Activated T-cell treated with anti-CD3 and anti-CD28 coated beads, Interleukin-2, amount 50 U/mL, for 24 hours (primary cell): ENCODE measurements at places on chromosomes 3 and 15.
A peak's percentile ranks its signal among the peaks of the same experiment; 100 is the strongest.

GRCh38 chr3:60514866-60515265, 736.4 kb downstream of the FHIT start:
- H3K36me3 ChIP-seq: no peaks in the 10 kb centered on the region
- H3K27me3 ChIP-seq: no peaks in the 10 kb centered on the region
- no peak for DNase-seq
- no peak overlapping the region for H3K27ac ChIP-seq
- H3K4me1 ChIP-seq: no peaks in the 10 kb centered on the region

GRCh38 chr15:38414357-38414756, 39.6 kb upstream of the FAM98B start:
- H3K4me1 ChIP-seq: no peaks in the 10 kb centered on the region
- no peaks in the 10 kb centered on the region for H3K36me3 ChIP-seq
- H3K4me3 ChIP-seq: no peak overlapping the region
- DNase-seq: no peak
- H3K27ac ChIP-seq: no peak overlapping the region

DNA sequence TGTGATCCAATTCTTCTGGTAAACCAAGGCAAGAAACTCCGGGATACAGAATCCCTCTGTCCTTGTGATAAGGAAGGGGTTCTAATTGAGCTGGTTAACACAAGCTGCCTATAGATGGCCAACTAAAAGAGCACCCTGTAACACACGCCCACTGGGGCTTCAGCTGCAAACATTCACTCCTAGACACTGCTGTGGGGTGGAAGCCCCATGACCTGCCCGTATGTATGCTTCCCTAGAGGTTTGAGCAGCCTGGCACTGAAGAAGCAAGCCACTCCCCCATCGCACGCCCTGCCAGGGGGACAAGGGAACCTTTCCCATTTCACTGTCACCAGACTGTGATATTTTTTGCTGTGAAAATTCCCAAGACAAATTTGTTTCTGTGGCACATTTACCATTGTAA, 516.9 kb upstream of the GOLIM4 start:
- H3K4me1 ChIP-seq: no peaks in the 10 kb centered on the region
- no peaks in the 10 kb centered on the region for H3K27me3 ChIP-seq
- no peak for DNase-seq
- no peaks in the 10 kb centered on the region for H3K36me3 ChIP-seq
- H3K4me3 ChIP-seq: no peak overlapping the region
- no peak overlapping the region for H3K27ac ChIP-seq

DNA sequence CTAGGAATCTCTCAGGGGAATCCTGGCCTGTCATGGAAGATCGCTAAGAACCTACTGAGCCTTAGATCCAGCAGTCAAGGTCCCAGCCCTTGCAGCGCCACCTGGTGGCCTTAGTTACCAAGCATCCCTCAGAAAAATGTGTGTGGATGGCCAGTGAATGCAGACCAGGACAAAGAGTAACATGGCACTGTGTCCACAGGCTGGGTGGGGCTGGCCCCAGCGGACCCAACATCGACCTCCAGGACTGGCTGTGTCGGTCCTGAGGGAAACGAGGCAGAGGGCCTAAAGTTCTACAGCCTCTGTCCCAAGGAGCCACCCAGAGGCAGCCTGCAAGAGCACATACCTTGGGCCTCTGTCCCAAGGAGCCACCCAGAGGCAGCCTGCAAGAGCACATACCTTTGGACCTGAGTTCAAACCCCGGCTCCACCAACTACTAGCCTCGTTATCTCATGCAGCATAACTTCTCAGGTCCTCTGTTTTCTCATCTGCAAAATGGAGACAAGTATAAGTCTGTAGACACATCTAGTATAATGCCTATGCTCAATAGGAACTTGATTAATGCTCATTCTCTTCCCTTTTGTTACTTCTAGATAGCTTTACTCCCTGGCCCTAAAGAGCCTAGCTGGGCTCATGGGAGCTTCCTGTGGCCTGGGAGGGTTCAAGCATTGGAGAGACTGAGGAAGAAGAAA, 57.5 kb upstream of the HERC1 start:
- H3K27me3 ChIP-seq: no peaks in the 10 kb centered on the region
- H3K4me1 ChIP-seq: peaks cover 52% of the 10 kb centered on the region
- no peak overlapping the region for H3K27ac ChIP-seq
- peak; percentile 85 for DNase-seq
- no peak overlapping the region for H3K4me3 ChIP-seq

- H3K4me3 ChIP-seq: no peak overlapping the region
- no peaks in the 10 kb centered on the region for H3K4me1 ChIP-seq
Measured at GRCh38 chr3:159045279-159045885, 243.5 kb downstream of the MFSD1 start.

DNA sequence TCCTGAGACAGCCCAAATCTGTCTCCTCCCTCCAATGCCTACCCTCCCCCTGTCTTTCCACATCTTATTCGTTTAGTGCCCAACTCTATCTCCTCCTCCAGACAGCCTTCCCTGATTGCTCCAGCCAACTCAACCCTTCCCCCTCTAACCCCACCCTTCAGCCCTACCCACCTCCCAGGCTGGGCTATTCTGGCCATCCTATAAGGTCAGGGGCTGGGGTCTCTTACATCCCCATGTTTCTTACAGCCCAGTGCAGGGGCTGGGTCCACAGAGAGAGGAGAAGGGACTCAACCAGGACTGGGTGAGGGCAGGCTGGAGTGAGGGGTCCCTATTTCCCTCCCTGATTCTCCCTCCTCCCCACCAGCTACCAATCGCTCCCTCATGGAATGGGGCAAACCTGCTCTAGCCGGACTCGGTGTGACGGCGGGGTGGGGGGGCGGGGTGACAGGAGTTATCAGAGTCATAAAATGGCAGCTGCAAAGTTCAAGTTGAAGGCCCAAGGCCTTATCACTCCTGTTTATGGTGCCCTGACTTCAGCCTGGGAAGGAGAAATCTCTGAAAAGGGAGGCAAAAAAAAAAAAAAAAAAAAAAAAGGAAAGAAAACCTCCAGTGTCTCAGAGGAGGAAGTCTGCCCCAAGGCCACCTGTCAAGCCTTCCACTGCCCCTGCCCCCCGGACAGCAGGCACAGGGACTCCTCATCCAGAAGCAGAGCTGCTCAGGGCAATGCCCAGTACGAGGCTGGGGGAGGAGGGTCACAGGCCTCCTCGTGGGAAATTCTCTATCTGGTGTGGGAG, 2.1 kb downstream of the VIPR1 start:
- no peaks in the 10 kb centered on the region for H3K36me3 ChIP-seq
- H3K4me3 ChIP-seq: no peak overlapping the region
- H3K27ac ChIP-seq: no peak overlapping the region
- peaks cover 50% of the 10 kb centered on the region for H3K4me1 ChIP-seq
- peak; percentile 27 for DNase-seq
- peaks cover 20% of the 10 kb centered on the region for H3K27me3 ChIP-seq

DNA sequence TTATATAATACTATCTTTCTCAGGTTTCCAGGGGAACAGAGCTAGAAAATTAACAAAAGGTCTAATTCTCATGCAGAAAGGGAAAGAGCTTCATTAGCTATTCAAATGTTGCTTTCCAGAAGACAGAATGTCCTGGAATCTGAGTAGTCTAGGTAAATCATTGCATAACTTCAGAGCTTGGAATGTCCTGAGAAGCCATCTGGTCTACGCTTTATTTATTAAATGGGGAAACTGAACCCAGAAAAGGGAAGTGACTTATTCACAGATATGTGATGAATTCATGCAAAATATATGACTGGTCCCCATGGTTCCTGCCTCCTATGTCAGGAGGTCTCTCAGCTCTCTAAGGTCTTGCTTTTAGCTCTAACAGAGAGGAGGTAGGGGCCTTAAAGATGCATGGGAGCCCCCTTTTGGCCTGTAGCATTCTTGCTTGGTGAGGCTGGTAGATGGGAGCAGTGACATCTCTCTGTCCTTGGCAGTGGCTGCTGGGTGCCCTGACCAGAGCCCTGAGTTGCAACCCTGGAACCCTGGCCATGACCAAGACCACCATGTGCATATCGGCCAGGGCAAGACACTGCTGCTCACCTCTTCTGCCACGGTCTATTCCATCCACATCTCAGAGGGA, 99.2 kb downstream of the CEMIP start:
- H3K27me3 ChIP-seq: peaks cover 12% of the 10 kb centered on the region
- H3K4me3 ChIP-seq: no peak overlapping the region
- no peak overlapping the region for H3K27ac ChIP-seq
- no peak for DNase-seq

DNA sequence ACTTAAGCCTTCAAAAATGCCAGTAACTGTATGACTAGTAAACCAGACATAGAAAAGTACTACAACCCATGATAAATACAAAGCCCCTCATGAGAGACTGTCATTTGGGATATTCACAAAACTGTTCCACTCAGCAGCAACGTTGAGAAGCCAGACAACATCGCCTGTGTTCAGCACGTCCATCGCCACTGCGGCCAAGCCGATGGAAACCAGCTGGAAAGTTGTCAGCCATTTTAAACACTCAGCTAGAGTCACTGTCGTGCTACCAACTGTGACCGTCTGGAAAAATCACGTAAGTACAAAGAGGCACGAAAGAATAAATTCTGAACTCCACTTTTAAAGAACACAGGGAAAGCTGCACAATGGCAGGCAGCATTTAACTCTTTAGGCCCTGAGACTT, 340.7 kb upstream of the WNT5A start:
- no peaks in the 10 kb centered on the region for H3K36me3 ChIP-seq
- no peak for DNase-seq
- H3K27me3 ChIP-seq: no peaks in the 10 kb centered on the region
- H3K4me1 ChIP-seq: no peaks in the 10 kb centered on the region
- no peak overlapping the region for H3K4me3 ChIP-seq

DNA sequence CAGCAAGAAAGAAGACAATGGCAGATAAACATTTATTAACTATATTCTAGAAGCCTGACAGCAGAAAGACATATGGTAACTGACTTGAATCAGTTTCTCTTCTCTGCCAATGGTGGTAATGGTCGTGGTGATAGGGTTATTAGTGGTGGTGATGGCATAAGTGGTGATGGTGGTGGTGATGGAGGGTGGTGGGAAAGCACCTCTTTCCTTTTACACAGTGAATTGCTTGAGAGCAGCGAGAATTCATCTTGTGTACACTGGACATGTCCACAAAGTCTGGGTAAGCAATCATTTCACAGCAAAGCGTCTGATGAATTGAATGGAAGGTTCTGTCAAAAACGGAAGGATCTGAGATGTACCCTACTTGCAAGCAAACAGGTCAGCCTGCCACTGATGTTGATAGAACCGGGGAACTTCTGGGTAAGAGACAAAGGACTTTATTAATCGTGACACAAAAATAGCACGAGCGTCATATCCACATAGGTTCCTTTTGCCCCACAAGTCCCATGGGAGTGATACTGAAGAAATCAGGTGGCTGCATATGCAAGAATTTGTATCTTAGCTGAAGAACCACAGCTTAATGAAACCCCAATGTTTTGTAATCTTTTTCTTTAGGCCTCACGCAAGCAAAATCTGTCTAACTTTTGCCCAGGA, 23.5 kb upstream of the TBC1D5 start:
- H3K4me3 ChIP-seq: no peak overlapping the region
- no peak overlapping the region for H3K27ac ChIP-seq
- H3K4me1 ChIP-seq: no peaks in the 10 kb centered on the region
- H3K27me3 ChIP-seq: peaks cover 7% of the 10 kb centered on the region
- DNase-seq: no peak

- H3K27me3 ChIP-seq: no peaks in the 10 kb centered on the region
- H3K4me1 ChIP-seq: no peaks in the 10 kb centered on the region
- H3K4me3 ChIP-seq: no peak overlapping the region
- peaks cover 94% of the 10 kb centered on the region for H3K36me3 ChIP-seq
- H3K27ac ChIP-seq: no peak overlapping the region
Measured at GRCh38 chr3:122719273-122719921, 38.8 kb downstream of the PARP14 start.

- H3K4me3 ChIP-seq: no peak overlapping the region
- no peak for DNase-seq
- H3K36me3 ChIP-seq: no peaks in the 10 kb centered on the region
Measured at GRCh38 chr3:9037144-9037711, 74.0 kb upstream of the RAD18 start.

GRCh38 chr3:248864-249520, 52.4 kb downstream of the CHL1 start:
- H3K36me3 ChIP-seq: no peaks in the 10 kb centered on the region
- no peaks in the 10 kb centered on the region for H3K27me3 ChIP-seq
- H3K4me3 ChIP-seq: no peak overlapping the region
- H3K4me1 ChIP-seq: no peaks in the 10 kb centered on the region
- H3K27ac ChIP-seq: no peak overlapping the region

- no peak overlapping the region for H3K27ac ChIP-seq
- H3K4me3 ChIP-seq: no peak overlapping the region
- H3K4me1 ChIP-seq: peaks cover 17% of the 10 kb centered on the region
Measured at GRCh38 chr3:122088531-122088930, 33.4 kb downstream of the CD86 start.

DNA sequence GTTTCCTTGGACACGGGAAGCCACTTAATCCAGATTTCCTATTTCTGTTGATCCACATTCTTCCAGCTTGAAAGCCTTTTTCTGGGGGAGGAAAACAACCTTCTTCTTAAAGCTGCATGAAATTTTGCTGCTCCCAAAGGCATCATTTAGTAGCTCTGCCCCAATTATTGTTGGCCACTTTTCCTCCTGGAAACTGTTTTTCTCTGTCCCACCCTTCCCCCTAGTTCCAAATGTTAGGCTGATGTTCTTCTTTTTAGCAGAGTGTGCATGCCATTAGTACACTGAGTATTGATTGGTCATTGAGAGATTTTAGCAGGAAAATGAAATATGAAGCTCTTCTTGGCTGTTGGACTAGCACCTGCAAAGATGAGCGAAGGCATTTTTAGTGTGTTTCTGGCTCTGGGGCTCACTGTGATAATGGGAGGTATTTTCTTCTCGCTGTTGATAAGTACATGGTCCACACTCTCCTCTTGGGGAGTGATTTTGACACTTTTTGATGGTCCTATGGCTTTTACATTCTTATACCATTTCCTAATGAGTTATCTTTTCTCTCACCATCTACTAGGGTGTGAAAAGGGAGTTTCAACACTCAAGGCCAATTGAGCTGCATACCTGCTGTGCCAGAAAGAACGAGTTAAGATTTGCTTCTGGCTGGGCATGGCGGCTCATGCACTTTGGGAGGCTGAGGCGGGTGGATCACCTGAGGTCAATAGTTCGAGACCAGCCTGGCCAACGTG, 200.5 kb downstream of the PTPRG start:
- DNase-seq: no peak
- H3K27me3 ChIP-seq: no peaks in the 10 kb centered on the region
- no peak overlapping the region for H3K4me3 ChIP-seq
- H3K27ac ChIP-seq: no peak overlapping the region
- H3K36me3 ChIP-seq: no peaks in the 10 kb centered on the region

GRCh38 chr3:177513815-177514610, 316.7 kb upstream of the TBL1XR1 start:
- H3K36me3 ChIP-seq: no peaks in the 10 kb centered on the region
- H3K4me3 ChIP-seq: no peak overlapping the region
- no peak overlapping the region for H3K27ac ChIP-seq
- H3K27me3 ChIP-seq: no peaks in the 10 kb centered on the region
- no peak for DNase-seq
- peaks cover 2% of the 10 kb centered on the region for H3K4me1 ChIP-seq

DNA sequence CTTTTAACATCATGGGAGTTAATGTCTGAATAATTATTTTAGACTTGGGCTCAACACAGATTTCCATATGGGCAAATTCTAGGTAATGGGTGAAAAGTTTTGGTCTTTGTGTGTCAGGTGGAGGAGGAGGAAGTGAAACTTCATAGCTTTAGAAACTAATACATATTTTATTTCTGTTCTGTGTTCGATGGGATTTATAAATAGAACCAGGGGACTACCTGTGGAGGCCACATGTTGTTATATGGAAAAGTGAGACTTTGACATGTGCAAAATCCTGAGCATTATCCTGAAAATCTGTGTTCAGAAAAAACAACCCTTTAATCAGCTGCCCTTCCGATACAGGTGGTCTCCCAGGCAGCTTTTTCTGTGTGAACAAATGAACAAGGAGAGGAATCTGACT, 209.5 kb downstream of the SOX2 start:
- H3K36me3 ChIP-seq: no peaks in the 10 kb centered on the region
- no peak overlapping the region for H3K27ac ChIP-seq
- H3K27me3 ChIP-seq: no peaks in the 10 kb centered on the region
- H3K4me3 ChIP-seq: no peak overlapping the region
